ENCODE measurements at places on chromosomes 2 and 18. TPM values are rescaled to one million over a fixed set of nuclear protein-coding genes. Genes with fewer than 3 reads are reported as not detected.
A peak's percentile ranks its signal among the peaks of the same experiment; 100 is the strongest.

- DNase-seq = no peak
These were observed 92.0 kb upstream of the MSH2 start for GRCh38 chr2:47310801-47311560.

Gene GKN2
- not detected for total RNA-seq

GRCh38 chr2:234286956-234287355 is 209.9 kb downstream of the ARL4C start:
- peak; percentile 77 for DNase-seq

DNA sequence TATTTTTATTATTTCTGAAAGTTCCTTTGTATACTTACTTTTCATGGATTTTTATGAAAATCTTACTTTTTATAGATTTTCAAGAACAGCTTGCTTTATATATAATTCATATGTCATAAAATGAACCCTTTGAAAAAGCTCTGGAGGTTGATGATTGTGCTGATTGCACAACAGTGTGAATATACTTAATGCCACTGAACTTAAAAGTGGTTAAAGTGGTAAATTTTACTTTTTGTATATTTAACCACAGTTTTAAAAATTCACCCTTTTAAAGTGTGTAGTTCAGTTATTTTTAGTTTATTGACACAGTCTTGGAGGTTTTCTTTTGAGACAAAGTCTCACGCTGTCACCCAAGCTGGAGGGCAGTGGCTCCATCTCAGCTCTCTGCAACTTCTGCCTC is 8.4 kb downstream of the SANBR start:
- DNase-seq = no peak

Gene ST6GAL2
- total RNA-seq = not detected

Measured in LHCN-M2 (cell line).